ENCODE measurements at places on chromosomes 12 and 14.
A peak's percentile ranks its signal among the peaks of the same experiment; 100 is the strongest.

- peak; percentile 43 for DNase-seq
Measured at GRCh38 chr12:57240066-57240921, 10.7 kb downstream of the STAC3 start.

- no peak for DNase-seq
Measured at GRCh38 chr14:56160088-56160487, 41.9 kb downstream of the PELI2 start.

- DNase-seq, result no peak
Measured at GRCh38 chr12:131628023-131628740, 82.7 kb upstream of the SFSWAP start.

- DNase-seq, result peak; percentile 30
Measured at GRCh38 chr14:95774265-95775160, 60.6 kb upstream of the TCL1A start.

DNA sequence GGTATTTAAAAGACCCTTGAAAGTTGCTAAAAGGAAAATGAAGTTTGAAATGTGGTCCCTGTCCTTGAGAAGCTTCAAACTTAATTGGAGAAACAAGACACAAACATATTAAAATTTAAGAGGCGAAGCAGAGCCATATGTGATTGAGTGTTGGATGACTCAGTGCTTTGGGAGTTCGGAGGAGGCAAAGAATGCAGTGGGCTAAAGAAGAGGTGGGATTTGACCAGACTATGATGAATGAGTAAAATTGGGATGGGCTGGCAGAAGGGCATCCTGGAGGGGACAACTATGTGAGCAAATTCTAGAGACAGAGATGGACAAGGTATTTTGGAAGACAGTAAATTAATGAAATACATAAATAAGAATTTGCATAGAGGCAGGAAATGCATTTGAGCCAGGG lies 358.6 kb downstream of the EGLN3 start:
- no peak for DNase-seq

DNA sequence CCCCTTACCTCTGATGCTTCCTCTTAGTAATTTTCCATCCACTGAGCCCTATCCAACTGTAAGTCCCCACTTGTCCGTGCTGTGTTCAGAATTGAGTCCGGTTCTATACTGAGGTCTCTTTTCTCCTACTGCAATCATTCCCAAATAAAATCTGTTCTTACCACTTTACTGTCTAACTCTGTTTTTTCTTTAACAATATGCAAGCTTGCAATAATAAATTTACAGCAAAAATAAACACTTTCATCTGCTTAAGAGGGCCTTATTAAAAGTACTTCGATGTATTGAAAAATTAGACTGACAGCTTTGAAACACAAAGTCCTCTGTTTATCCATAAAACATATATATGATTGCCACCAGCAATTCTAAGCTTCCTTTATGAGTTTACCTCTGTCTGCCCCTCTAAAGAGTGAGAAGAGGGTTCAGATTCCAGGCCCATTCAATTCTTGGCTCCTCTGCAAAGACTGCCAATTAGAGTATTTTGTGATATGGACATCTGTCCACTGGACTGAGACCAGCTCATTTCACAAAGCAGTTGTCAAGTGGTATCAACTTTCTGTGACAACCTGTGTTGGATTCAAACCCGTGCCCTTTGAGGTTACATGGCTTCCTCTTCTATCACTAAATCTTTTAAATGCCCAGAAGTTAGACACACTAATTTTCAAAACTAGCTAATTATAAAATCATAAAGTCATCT lies 39.9 kb upstream of the G2E3 start:
- DNase-seq, result no peak

DNA sequence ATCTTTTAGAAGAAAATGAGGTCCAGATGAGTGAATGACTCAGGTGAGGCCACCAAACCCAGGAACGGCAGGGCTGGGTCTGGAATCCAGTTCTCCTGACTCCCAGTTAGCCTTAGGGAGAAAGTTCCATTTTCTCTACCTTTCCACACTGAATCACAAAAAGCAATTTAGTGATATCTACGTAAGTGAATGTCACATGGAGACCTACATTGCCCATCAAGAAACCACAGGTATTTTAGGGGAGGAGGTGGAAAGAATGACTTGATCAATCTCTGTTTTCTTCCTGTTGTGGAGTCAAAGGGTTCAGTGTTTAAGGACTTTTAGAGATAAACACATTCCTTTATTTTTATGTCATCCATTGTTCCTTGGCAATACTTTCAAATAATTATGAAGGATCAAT lies 106.9 kb upstream of the PTPRB start:
- DNase-seq, result no peak

- DNase-seq, result no peak
Measured at GRCh38 chr12:21172079-21172478, 41.1 kb downstream of the SLCO1B1 start.

Measured in prostate gland (tissue), 2 donors.